GDM1 (cell line): ENCODE measurements at places on chromosomes 4 and X.

DNA sequence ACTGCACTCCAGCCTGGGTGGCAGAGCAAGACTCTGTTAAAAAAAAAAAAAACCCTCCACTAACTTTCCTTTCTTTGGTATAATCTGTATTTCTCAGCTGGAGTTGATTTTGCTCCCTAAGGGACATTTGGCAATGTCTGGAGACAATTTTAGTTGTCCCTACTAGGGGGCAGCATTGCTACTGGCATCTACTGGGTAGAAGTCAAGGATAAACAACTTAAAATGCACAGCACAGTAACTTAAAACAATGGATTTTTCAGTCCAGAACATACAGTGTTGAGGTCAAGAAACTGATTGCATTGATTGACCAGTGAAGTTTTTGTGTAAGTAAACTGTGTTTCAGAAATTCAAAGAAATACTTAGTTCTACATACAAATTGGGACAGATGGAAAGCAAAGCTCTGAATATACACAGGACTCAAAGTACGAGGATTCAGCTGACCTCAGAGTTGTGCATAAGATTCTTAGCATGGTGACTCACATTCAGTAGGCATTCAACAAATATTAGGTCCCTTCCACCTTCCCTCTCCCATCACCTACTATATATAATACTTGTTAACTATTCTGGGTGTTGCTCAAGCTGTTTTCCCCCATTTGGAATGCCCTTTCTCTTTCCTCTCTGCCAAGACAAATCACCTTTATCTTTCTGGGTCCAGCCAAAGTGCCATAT, 8.8 kb downstream of the DDX53 start:
- peak; percentile 1 for DNase-seq

DNA sequence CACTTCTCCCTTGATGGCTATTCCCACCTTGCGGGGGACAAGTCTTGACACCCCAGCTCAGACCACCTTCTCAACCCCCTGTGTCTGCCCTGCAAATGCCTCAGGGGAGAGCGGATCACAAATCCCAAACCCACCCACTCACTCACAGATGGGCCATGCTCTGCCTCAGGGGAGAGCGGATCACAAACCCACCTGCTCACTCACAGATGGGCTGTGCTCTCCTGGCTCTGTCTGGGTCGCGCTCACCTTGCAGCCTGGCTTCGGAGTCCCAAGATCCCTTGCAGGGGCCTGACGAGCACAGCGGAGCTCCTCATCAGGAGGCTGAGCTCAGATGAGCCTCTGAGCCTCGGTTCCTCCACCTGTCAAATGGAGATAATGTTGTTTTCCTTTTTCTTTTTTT, 38.6 kb downstream of the HTRA3 start:
- DNase-seq: no peak

GRCh38 chr4:22471999-22472461, 43.8 kb downstream of the ADGRA3 start:
- DNase-seq: no peak

DNA sequence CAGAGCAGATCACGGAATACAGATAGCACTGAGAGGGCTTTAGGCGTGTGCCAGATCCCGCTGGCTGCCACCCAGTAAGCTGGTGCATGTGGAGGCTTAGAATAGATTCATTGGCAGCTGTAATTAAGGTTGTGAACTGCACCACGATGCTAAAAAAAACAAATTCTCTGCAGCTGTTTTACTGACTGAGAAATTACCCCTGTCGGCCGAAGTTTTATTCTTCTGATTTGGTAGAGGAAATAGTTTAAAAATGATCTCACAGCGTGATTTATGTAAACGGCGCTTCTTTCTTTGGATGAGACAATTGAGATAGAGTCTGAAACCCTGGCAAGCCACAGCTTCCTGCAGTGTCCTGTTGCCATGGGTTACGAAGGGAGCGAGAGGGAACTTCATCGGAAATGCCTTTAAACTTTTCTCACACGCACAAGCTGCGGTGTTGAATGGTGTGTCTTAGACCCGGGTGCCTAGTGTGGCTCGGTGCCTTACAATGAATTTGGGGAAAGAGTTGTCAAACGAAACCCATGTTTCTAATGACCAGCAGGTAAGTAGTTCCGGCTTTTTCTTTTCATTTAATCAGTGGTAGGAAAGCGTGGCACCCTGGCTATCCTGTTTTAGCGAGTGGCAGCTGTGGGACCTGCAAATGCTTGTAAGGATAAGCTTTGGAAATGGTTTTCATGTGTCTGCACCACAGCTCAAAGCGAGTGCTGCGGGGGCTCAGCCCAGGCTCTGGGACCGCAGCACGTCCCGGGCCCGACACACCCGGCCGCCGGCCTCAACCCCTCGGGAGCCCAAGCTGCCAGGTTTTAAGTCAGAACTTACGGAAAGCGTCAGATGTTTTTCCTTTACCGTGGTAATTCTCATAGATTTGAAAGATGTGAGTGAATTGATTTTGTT, 71.7 kb upstream of the HGFAC start:
- DNase-seq: peak; percentile 29

- DNase-seq: no peak
Measured at GRCh38 chr4:108139089-108139488, 29.6 kb downstream of the LEF1 start.
